ENCODE measurements at places on chromosomes 11 and 22. TPM values are rescaled to one million over a fixed set of nuclear protein-coding genes. Genes with fewer than 3 reads are reported as not detected.

- no peaks in the 10 kb centered on the region for H3K36me3 ChIP-seq
- H3K27ac ChIP-seq = no peak overlapping the region
- H3K27me3 ChIP-seq = no peaks in the 10 kb centered on the region
- DNase-seq = no peak
- no peak overlapping the region for H3K4me3 ChIP-seq
These were observed 63.3 kb upstream of the SUSD2 start for GRCh38 chr22:24117942-24118341.

DNA sequence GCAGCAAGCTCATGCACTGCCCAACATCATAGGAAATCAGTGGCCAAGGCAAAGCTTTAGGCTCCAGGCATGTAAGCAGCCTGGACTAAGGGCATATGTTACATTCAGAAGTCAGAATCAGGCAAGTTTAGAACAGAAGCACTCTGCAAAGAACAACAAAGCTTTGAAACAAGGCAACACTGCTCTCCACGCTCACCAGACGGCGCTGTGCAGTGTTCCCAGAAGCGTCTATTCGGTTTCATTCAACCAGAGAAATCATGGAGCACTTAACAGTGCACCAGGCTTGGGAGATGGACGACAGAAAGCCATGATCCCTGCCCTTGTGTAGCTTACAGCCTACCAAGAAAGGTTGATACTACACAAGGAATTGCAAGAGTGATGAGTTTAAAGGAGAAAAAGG, 555.8 kb downstream of the BUD13 start:
- no peaks in the 10 kb centered on the region for H3K4me1 ChIP-seq
- DNase-seq = peak; percentile 57
- H3K27me3 ChIP-seq = no peaks in the 10 kb centered on the region

OR10D3 gene
- not detected for total RNA-seq

- H3K4me3 ChIP-seq = no peak overlapping the region
- H3K27ac ChIP-seq = peak overlapping the region; percentile 96
- H3K4me1 ChIP-seq = peaks cover 44% of the 10 kb centered on the region
These were observed 562.5 kb downstream of the MN1 start for GRCh38 chr22:27238935-27239510.

- DNase-seq = peak; percentile 59
- H3K36me3 ChIP-seq = no peaks in the 10 kb centered on the region
- H3K4me3 ChIP-seq = peak within 1 kb of the TSS; percentile 54
- peaks cover 26% of the 10 kb centered on the region for H3K4me1 ChIP-seq
These were observed at the start of gene PHLDA2 for GRCh38 chr11:2928605-2929530. PHLDA2 (minus strand) TSS chr11:2929420; CDS start chr11:2929364, 56 bp downstream.

All from endothelial cell of umbilical vein (primary cell).